ENCODE measurements at places on chromosomes 16 and 17.

DNA sequence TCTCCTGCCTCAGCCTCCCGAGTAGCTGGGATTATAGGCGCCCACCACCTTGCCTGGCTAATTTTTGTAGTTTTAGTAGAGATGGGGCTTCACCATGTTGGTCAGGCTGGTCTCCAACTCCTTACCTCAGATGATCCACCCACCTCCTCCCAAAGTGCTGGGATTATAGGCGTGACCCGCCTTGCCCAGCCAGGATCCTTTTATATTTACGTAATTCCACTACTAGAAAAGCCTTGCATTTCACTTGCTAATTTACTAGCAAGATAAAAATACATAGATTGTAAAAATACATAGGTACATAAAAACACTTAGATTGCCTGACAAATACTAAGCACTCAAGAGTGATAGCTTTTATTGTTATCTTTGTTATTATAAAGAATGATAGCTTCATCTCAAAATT, 47.5 kb downstream of the GDPD1 start:
- DNase-seq = no peak

DNA sequence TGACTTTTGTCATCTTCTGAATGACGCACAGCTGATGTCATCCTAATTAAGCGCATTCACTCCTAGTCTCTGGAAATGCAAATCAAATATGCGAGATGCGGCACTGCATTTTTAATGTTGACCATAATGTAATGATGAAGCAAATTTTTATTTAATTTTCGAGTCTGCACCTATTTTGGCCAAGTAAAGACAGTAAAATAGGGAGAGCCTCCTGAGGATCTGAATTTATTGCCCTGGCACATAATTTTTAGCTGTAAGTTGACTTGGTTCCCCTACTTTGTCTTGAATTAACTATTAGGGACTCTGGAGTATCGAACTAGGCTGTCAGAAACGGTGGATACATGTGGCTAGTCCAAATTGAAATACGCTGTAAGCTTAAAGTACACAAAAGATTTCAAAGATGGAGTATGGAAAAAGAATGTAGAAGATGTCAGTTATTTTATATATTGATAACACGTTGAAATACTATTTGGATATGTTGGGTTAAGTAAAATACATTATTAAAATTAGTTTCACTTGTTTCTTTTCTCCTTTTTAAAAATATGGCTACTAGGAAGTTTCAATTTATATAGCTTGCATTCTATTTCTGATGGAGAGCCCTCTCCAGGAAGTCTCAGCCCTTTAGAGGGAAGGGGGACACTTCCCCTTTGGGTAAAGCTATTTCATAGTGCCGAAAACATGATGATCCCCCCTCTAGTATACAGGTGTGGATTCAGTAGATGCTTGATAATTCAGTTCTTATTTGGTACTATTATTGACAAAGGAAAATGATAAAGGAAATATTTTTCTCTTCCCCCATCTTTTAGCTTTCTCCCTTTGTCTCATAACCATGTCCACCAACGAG, 991 bp downstream of the KPNA2 start:
- DNase-seq = no peak

GRCh38 chr17:8991514-8992285, 26.2 kb upstream of the PIK3R5 start:
- peak; percentile 50 for DNase-seq

DNA sequence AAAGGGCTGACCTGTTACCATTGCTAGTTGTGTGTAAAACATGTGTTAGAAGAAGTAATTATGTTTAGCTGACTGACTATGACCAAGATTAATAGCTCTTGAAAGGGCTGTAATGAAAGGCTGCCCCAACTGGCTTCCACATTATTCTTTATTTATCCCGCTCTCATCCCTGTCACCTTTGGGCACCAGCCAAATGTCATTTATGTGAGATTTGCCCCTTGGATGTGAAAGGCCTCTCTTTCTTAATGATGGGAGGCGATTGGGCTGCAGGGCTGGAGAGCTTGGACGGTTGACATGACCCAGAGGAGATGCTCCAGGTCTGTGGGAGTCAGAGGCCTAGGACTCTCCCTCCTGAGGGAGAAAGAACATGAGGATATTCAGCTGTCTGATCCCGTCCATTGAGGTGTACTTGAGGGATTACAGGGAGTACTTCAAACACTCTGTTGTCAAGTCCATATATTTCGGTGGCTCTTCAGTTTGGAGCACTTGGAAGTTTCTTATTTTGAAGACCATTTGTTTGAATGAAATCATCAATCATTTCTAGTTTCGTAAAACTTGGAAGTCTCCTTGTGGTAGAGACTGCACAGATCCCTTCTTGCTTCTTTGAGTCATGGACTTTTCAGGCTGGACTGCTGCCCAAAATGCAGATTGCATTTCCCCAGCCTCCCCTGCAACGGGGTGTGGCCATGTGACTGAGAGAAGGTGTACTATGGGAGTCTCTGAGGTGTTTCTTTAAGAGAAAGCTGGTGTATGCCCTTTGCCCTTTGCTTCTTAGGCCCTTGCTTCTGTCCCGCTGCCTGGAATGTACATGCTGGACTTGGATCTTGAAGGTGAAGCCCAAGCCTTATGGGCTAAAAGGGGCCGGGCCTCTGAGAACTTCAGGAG, 51.3 kb downstream of the FTO start:
- no peak for DNase-seq

DNA sequence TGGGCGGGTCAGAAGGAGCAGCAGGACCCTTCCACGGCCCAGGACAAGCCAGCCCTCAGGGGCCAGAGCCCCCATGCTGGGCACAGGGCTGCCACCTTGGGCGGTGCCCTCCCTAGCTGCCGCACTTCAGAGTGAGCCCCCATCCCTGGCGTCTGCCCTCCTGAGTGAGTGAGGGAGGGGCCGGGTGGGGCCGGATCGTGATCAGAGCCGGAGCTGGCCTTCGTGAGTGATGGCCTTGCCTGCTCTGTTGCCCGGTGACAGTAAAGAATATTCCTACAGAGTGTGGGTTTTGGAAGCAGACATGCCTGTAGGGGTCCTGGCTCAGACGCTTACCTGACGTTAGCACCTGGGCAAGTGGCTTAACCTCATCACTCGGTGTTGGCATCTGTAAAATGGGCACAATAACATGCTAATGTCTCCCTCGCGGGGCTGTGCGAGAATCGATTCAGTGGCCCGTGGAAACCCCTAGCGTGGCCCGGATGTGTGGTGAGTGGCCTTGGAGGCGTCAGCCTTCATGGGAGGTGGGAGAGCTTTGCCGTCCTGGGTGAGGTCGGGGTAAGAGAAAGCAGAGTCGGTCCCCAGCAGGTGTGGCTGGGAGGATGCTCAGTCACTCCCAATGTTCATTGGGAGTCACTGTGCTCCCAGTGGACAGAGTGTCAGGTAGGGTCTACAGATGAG, 26.1 kb downstream of the JPH3 start:
- DNase-seq = no peak

- DNase-seq = no peak
Measured at GRCh38 chr16:73054498-73054812, 6.5 kb upstream of the ZFHX3 start.

- no peak for DNase-seq
Measured at GRCh38 chr16:12868169-12868568, 33.2 kb upstream of the SHISA9 start.

DNA sequence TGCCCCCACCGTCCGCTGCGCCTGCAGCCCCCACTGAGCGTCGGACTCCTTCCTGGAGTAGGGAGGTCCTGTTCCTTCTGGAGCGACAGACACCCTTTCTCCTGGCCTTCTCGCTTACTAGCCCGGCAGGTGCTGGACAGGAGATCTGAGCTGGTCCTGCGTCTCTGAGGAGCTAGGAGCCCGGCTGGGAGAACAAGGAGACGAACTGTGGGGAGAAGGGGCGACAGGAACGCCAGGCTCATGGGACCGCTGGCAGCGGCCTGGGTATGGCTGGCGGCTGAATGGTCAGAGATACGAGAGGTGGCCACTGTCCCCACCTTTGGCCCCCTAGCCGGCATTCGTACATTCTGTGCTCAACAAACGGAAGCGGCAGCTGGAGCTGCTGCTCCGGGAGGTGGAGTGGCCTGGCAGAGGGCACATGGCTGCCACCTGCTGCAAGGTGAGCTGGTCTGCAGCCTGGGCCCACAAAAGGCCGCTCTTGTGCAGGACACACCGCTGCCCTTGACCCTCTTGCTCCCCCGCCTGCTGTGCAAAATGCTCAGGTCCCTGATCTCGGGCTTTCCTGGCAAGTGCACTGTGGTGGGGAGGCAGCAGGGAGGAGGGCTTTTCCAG, 2066.7 kb downstream of the TP53TG3F start:
- DNase-seq = no peak

GRCh38 chr17:14297161-14297851, 3.6 kb upstream of the HS3ST3B1 start:
- DNase-seq = no peak

DNA sequence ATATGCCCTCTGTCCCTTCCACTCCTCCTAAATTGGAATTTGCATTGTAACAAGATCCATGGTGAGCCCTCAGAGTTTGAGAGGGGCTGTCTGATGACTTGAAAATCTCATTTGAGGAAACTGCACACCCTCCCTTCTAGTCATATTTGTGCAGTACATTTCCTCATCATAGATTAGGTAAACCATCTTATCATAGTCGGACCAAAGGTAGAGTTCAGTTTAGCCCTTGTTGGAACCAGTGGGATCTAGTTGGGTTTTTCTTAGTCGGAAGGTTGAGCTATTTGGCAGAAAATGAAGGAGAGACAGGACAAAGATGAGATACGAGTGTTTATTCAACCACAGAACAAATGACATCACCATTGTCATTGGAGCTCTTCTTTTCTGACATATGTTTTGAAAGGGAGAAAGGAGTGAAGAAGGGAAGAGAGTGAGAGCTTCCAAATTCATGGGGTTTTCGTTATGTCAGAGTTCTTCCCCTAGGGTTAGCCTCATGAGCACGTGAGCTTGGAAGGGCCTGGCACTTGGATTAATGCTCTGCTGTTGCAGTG, 15.8 kb upstream of the KRT20 start:
- no peak for DNase-seq

- no peak for DNase-seq
Measured at GRCh38 chr16:67144943-67145342, 5.9 kb downstream of the B3GNT9 start.
